ENCODE measurements at places on chromosomes 5 and 9. TPM values are rescaled to one million over a fixed set of nuclear protein-coding genes. Genes with fewer than 3 reads are reported as not detected.

POLK gene
- total RNA-seq: 30.5 TPM

GRCh38 chr9:95666096-95666784 is 149.5 kb upstream of the PTCH1 start:
- peak; percentile 89 for DNase-seq

DNA sequence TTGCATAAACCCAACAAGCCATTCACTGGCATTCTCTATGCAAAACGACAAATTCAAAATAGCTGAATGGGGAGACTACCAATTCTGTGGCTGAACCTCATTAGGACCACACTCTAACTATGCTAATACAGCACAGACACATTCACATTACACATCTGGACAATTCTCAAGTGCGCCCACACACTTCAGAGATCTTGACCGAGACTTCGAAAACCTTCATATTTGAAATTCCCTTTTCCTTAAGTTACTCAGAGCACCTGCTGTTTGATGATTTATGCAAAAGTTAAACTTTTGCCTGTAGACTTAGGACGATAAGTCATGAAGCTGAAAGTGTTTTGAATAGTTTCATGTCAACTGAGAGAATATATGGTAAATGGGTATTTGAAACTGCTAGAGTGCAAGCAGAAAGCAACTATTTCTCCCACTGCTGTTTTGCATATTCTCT is 111.9 kb downstream of the FBN2 start:
- DNase-seq: no peak

ITK gene
- not detected for total RNA-seq

- DNase-seq: no peak
Observed at GRCh38 chr9:134349936-134350335, 23.7 kb downstream of the RXRA start.

DNA sequence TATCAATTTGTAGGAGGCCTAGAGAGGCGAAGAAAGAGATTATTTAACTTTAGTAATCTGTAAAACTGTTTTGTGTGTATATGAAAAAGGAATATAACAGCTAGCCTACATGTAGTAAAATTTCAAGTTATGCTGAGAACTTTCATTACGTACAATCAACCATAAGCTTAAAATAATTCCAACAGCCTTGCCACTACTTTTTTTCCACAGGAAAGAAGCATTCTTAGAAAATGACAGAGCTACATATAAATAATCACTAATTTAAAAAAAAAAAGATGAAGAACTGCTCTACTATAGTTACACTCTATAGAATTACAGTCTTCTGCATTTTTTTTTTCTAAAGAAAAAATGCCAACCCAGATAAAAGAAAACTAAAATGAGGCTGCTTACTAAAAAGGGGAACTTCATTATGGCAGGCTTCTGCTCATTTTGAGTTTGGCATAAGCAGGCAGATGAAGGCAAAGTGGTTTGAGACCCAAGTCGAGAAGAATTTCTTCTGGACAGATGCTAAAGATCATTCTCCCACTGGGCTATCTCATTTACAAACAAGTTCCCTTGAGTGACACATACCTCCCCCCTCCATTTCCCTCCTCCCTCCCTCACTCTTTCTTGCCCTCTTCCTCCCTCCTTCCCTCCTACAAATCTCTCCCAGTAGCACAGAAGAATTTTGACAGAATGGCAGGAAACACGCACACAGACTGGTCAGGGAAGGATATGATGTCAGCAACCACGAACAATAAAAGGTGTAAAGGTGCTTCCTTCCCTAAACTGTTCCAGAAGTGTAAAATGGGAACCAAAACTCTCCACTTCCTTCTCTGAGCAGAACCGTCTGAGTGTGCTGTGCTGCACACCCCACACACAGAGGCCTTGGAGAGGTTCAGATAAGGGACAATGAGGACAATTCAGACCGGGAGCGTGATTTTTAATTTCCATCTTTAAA is 56.1 kb downstream of the MEF2C start:
- DNase-seq: peak; percentile 75

- DNase-seq: no peak
Observed at GRCh38 chr9:89619019-89619418, 14.2 kb downstream of the GADD45G start.

LURAP1L gene
- total RNA-seq: 0.31 TPM

DNA sequence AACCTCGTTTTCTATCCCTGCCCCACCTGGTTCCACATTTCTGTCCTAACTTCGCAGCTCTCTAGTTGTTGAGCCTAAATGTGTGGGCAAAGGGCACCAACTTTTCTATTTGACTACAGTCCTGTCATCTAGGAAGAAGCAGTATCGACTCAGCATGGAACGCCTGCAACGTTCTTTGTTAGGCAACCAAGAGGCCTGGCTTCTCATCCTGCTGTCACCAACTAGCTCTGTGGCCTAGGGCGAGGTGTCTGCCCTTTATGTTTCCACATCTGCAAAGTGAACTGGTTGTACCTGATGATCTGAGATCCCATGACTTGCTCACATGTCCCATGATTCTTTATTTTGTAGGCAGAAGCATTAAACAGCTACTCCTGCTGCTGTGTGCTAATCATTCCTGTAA is 248.9 kb downstream of the ADAMTSL1 start:
- no peak for DNase-seq

CHSY3 gene
- total RNA-seq: 0.24 TPM

WNK2 gene
- not detected for total RNA-seq

Measured in SJSA1 (cell line).